ENCODE measurements at places on chromosomes 6 and 20.

GRCh38 chr6:134464690-134465411 lies 146.9 kb upstream of the SGK1 start:
- DNase-seq = no peak

GRCh38 chr6:33723371-33724085 lies 12.0 kb upstream of the UQCC2 start:
- DNase-seq = no peak

DNA sequence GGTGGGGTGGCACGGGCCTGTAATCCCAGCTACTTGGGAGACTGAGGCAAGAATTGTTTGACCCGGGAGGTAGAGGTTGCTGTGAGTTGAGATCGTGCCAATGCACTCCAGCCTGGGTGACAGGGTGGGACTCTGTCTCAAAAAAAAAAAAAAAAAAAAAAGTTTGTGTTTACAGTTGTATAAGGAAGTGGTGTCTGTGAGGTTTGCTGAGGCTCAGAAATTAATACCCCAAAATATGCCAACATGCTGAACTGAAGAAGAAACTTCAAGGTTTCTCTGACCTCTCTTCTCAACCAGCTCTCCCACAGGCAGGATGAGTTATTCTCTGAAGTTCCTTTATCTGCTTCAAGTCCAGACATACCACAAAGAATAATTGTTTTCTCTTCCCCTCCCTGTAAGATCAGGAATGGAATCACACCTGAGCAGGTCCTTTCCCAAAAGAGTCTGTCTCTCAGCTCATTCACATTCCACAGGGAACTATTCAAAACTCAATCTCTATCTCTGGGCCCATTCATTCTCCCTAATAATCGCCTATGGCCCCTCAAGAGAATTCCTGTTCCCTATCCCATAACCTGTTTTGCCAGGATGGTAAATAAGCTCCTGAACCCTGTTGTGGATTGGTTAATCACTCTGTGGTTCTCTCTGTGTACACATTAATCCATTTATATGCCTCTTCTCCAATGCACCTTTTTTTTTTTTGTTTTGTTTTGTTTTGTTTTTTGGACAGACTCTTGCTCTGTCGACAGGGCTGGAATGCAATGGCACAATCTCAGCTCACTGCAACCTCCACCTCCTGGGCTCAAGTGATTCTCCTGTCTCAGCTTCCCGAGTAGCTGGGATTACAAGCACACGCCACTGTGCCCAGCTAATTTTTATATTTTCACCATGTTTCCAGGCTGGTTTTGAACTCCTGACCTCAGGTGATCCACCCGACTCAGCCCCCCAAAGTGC lies 17.4 kb upstream of the KIFC1 start:
- no peak for DNase-seq

GRCh38 chr20:19826179-19826914 lies 68.3 kb downstream of the RIN2 start:
- no peak for DNase-seq

DNA sequence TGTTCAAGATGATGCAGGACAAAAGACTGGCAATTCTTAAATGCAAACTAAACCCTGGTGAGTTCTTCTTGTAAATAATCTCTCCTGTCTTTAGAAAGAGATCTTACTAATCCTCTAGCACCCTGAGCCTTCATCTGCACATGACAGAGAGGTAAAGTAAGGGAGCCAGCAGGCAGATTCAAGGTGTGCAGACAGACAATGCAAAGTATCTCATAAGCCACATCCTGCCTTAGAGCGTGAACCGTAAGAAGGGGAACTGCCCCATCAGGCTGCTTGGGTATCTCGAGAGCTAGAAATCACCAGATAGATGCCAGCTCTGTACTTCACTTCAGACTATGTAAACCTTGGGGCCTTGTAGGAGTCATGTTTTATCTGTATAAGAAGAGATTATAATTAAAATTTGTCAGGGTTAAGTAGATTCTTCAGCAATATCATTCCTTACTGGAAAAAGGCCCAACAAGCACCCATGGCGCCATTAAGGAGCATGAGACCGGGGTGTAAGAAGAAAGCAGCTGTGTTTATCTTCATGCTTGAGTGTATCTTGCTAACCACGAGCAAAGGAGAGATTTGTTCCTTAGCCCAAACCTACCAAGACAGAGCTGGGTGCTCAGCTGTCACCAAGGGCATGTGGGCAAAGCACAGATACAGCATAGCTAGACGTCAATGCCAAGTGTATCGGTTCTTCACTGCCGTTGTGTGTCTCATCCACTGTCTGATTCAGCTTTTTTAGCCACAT lies 24.4 kb downstream of the CNR1 start:
- no peak for DNase-seq

DNA sequence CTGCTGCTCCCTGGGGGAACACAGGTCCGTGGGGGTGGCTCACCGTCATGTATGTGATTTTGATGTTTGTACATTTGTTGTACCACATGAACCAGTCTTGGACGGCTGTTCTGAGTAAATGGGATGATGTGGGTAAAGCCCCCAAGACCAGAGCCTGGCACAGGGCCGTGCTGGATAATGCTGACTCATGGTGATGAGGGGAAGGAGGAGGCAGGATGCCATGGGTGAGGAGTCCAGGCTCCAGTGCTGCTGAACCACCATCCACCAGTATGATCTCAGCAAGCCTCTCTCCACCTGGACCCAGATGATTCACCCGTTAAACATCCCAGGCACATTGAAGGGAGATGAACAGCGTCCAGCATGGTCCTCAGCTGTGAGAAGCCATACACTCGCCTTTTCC lies 9.6 kb upstream of the APCDD1L start:
- DNase-seq = no peak

All from NCI-H1436 treated with DMSO at 0.1 percent for 48 hours (cell line).